SHP77 (cell line): ENCODE measurements at places on chromosomes 7 and 10.

GRCh38 chr7:141390339-141390738 is 160.9 kb upstream of the AGK start:
- DNase-seq: no peak

GRCh38 chr10:110793128-110793812 is 78.5 kb upstream of the PDCD4 start:
- DNase-seq: no peak

- DNase-seq: no peak
Observed at GRCh38 chr7:158837790-158838637, 8.7 kb upstream of the ESYT2 start.

- DNase-seq: no peak
Observed at GRCh38 chr7:133699386-133699785, 427.8 kb upstream of the LRGUK start.

- DNase-seq: no peak
Observed at GRCh38 chr7:131400681-131401176, 73.1 kb downstream of the MKLN1 start.

- DNase-seq: peak; percentile 14
Observed at GRCh38 chr10:70890917-70891431, 2.6 kb upstream of the PCBD1 start.

GRCh38 chr7:110400411-110400810 is 690.5 kb upstream of the LRRN3 start:
- no peak for DNase-seq

GRCh38 chr10:119395280-119396007 is 147.1 kb downstream of the RGS10 start:
- no peak for DNase-seq

DNA sequence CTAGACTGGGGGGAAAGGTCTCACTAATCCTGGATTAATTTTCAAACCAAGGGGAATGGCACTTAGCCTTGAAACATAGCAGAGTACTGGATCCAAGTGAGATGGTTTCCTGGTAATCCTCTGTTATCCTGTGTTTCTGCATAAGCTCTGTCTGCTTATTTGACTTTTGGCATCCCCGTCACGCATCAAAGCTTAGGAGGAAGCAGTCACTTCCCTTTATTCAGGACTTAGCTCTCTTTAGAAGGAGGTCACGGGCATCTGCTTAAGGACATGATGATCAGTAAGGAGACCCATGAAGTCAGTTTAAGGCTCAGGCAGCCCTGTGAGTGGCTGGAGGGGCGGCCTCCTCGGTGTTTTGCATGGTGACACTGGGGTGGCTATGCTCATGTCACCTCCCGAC is 30.0 kb downstream of the TSPAN15 start:
- DNase-seq: no peak

DNA sequence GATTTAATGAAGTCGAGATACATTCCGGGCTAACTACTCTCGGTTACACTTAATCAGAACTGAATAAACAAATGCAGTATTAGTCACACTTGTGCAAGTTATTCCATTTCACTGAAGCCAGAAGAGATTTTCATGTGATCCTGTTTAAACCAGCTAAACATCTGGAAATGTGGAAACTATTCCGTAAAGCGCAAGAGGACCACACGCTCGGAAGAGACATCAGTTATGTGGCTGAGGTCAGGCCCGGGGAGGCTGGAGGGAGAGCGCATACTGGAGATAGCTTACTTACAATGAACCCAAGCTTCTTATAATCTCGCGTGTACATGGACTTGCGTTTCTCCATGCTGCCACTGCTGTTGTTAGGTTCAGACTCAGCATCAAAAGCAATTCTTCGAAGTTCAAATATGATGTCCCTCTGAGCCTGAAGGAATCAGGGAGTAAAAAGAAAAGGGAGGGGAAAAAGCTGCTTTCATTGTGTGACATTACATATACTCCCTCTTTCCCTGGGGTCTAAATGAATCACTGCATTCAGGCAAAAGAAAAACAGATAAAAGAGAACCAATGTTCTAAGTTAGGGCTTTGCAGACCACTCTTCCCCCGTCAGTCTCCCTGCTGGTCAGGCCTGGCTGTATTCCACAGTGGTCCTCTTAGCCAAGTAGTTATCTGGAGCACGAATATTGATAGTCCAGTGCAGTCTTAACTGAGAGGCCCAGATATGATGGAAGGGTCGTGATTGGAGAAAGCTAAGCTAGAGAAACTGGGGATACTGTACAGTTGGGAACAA is 237.4 kb downstream of the ELMO1 start:
- DNase-seq: no peak

DNA sequence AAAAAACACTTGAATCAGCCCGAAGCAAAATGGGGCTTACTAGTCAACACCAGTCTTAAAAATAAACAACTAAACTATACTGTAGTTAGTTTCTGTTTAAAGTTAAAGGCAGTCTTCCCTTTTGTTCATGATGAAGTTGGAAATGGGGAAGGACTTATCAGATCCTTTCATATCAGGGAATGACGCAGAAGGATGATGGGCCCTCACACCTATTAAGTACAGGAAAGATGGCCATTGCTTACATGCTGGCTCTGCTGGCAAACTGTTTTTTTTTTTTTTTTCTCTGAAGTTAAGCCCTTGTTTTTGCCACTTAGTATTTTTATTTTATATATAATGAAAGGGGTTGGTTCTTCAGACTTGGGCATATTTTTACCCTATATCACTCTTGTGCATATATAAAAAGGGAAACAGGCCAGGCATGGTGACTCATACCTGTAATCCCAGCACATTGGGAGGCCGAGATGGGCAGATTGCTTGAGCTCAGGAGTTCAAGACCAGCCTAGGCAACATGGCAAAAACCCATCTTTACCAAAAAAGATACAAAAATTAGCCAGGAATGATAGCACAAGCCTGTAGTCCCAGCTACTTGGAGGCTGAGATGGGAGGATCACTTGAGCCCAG is 16.6 kb upstream of the NRBF2 start:
- no peak for DNase-seq

DNA sequence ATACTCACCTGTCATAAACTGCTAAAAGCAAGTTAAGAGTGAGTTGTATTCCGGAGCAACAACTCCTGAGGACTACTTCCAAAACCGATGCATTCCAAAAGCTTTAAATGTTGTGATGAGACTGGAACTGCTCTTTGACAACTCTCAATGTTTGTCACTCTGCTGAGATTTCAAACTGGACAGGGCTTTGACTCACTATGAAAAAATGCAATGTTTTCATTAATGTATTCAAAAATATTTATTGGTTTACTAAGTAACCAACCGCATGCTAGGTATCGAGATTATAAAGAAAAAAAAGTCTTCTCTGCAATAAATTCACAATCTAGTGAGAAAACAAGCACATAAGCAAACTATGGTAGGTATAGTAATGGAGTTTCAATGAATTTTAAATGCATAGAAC is 107.9 kb upstream of the GNAI1 start:
- DNase-seq: no peak

GRCh38 chr7:105006367-105007136 is 7.5 kb upstream of the KMT2E start:
- no peak for DNase-seq

- no peak for DNase-seq
Observed at GRCh38 chr7:67870396-67870795, 873.8 kb downstream of the TYW1 start.

DNA sequence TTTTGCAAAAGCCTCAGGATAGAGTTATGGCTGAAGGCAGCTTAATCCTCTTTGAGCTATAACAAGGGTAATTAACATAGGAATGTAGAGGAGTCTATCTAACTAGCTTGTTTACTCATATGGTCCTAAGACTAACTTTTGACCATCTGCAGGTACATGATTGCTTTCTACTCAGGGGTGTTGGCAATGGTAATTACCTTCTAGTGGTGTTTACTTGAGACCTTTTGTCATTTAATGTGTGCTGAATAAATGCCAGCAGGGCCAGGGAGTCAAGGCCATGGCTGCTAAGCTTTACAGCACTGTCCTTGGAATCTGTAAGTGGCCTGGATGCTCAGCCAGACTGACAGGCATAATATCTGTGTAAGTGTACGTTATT is 1325.0 kb downstream of the XPNPEP1 start:
- no peak for DNase-seq

GRCh38 chr10:120221873-120222485 is 235.0 kb upstream of the PLPP4 start:
- peak; percentile 26 for DNase-seq

- DNase-seq: no peak
Observed at GRCh38 chr10:1209355-1209979, 153.3 kb downstream of the WDR37 start.

- DNase-seq: peak; percentile 52
Observed at GRCh38 chr7:13724191-13724976, 265.1 kb downstream of the ETV1 start.

DNA sequence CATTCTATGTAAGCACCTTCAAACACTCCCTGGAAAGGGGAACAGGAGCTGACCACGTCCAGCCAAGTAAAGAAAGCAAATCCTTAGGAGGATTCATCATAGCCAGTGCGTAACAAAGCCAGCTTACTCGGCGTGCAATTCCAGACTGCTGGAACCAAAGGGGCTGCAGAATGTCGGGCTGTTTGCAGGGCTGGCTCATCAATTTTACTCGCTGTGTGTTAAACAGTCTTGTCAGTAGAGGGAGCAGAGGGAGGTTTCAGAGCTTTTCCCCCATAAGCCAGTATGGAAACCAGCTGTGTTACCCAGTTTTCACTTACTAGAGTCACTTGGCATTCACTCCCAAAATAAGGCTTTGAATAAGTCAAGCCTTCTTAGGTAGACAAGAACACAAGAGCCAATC is 127.1 kb downstream of the KMT2E start:
- DNase-seq: no peak

- no peak for DNase-seq
Observed at GRCh38 chr7:146177301-146177700, 60.7 kb downstream of the CNTNAP2 start.

GRCh38 chr7:57769131-57769530 is 319.2 kb downstream of the ZNF716 start:
- DNase-seq: no peak

GRCh38 chr10:98569853-98570252 is 123.1 kb upstream of the HPS1 start:
- no peak for DNase-seq

- DNase-seq: no peak
Observed at GRCh38 chr10:129098517-129098916, 368.5 kb upstream of the MGMT start.

DNA sequence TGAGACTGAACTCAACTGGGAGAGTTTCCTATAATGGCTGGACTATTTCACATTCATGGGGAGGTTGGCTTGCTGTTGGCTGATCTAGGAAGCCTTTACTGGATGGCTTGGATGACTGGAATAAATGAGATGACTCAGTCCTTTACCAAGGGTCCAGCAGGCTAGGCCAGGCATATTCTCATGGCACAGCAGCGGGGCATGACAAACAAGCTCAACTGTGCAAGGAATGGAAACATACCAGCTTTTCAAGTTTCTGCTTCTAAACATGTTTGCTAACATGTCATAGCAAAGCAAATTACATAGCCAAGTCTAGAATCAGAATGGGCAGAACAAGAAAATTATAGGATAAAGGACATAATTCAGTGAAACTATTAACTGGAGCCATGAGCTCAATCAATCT is 46.8 kb upstream of the CRTAC1 start:
- no peak for DNase-seq

- no peak for DNase-seq
Observed at GRCh38 chr10:5952731-5953385, 24.5 kb downstream of the IL15RA start.

DNA sequence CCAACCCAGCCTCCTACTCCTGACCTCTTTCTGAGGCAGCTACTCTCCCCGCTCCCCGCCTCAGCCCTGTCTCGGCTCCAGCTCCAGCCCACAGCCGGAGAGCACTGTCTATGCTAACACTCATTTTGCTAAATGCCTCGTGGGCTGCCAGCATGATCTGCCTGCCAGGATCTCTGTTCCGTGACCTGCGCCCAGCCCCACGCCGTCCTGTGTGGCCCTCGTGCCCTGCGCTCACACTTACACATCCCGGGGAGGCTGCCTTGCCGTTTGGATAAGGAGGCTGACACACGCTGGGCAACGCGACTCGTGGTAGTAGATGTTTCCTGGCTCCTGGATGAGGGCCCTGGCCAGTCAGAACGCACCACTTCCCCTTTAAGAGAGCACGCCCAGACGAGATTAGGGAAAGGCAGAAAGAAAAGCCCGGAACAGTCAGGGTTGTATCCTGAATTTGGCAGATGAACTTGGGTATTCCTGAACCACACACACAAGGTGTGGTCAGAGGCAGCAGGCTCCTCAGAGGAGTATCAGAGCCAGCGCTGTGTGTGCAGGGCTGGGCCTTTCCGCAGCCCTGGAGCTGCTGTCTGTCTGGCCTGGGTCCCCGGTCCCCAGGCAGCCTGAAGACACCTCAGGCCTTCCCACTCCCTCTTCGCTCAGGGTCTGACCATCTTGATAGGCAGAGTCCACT is 97.7 kb upstream of the EFCAB10 start:
- DNase-seq: peak; percentile 63

GRCh38 chr10:92729886-92730285 is 40.1 kb downstream of the HHEX start:
- no peak for DNase-seq

DNA sequence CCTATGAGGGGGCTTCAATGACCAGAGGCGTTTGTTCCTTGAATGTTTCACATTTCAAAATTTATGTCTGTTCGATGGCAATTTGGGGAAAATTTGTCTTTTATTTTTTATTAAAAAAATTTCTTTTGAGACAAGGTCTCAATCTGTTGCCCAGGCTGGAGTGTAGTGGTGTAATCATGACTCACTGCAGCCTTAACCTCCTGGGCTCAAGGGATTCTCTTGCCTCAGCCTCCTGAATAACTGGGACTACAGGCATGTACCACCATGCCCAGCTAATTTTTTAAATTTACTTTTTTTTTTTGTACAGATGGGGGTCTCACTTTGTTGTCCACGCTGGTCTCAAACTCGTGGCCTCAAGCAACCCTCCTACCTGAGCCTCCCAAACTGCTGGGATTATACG is 39.7 kb downstream of the OTUD1 start:
- DNase-seq: no peak

GRCh38 chr7:86002858-86003257 is 640.9 kb upstream of the GRM3 start:
- no peak for DNase-seq

- DNase-seq: no peak
Observed at GRCh38 chr10:61359452-61359851, 93.7 kb downstream of the TMEM26 start.

- DNase-seq: no peak
Observed at GRCh38 chr10:102152545-102152890, 329 bp downstream of the NOLC1 start.

GRCh38 chr10:103910442-103911012 is 7.5 kb downstream of the STN1 start:
- DNase-seq: no peak

GRCh38 chr7:135756191-135756590 is 7.6 kb upstream of the FAM180A start:
- DNase-seq: no peak

GRCh38 chr10:64846700-64847099 is 1325.5 kb downstream of the REEP3 start:
- DNase-seq: no peak

- DNase-seq: no peak
Observed at GRCh38 chr7:123242467-123243092, 42.8 kb upstream of the SLC13A1 start.
